ENCODE measurements at places on chromosomes 12 and 14.
A peak's percentile ranks its signal among the peaks of the same experiment; 100 is the strongest.

DNA sequence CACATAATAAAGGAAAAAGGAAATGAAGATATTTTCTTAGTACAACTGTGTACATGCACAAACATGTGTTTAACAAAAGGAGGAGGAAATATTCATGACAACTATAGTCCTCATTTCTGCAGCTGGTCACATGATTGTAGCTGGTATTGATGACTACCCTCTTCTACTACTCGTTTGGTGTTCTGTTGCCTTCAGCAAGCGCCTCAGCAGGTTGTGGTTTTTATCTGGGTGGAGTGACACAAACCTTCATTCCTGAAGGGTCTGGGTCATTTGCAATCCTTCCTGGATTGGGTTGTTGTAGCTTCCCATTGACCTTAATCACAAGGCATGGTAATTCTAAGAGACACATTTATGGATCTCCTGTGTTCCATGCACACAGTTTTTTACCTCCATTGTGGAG lies 1009.9 kb upstream of the USP15 start:
- DNase-seq: no peak

GRCh38 chr12:102990419-102990818 lies 32.9 kb downstream of the ASCL1 start:
- peak; percentile 40 for DNase-seq

DNA sequence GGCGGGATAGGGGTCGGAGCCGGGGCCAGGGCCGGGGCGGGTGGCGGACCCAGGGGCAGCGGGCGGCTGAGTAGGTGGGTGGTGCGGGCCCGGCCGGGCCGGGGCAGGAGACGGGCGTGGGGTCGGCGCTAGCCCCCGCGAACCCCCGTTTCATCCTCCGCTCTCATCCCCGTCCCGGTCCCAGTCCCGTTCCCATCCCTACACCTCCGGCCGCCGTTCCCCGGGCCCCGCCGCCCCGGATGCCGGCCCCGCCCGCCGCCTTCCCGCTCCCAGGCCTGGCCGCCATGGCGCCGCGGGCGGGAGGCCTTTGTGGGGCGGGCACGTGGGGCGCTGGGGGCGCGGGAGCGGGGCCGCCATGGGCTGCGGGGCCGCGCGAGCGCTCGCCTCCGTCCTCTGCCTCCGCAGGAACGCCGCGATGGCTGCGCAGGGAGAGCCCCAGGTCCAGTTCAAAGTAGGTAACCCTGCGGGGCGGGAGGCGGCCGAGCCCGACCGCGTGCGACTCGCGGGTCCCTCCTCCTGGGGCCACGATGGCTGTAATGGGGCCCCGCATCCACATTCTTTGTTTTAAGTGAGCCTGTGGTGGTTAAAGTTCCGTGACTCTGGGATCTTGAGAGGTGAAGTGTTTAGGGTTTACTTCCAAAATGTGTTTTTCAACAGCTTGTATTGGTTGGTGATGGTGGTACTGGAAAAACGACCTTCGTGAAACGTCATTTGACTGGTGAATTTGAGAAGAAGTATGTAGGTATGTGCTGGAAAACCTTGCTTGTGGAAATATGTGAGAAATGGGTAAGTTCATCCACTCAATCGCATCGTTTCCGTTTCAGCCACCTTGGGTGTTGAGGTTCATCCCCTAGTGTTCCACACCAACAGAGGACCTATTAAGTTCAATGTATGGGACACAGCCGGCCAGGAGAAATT lies 572 bp downstream of the RAN start:
- DNase-seq: peak; percentile 74

DNA sequence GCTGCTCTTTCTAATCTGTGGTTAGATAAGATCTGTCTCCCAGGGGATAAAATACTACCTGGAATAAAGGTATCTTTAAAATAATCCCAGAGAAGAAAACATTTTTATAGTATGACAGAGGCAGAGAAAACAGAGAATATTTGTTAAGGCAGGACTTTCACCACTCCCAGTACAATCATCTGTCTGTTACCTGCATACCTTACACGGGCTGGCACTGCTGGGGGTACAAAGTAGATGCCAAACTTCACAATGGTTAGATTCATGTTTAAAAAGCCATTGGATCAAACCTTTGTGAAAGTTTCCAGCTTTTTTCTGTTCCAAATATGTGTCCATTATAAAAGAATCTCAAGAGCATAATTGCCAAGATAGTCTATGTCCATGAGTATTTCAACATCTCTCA lies 273.6 kb upstream of the BTG1 start:
- DNase-seq: no peak

DNA sequence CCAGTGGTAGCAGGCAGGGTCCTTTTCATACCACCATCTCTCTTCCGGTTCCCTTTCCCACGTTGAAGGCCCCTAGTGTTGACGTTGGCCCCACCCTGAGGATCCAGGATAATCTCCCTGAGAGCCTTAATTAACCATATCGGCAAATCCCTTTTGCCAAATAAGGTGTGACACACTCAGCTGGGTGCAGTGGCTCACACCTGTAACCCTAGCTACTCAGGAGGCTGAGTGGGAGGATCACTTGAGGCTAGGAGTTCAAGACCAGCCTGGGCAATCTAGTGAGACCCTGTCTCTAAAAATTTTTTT lies 2.8 kb upstream of the TMEM119 start:
- DNase-seq: peak; percentile 68

GRCh38 chr14:99971941-99972747 lies 93.1 kb upstream of the EVL start:
- DNase-seq: peak; percentile 78

DNA sequence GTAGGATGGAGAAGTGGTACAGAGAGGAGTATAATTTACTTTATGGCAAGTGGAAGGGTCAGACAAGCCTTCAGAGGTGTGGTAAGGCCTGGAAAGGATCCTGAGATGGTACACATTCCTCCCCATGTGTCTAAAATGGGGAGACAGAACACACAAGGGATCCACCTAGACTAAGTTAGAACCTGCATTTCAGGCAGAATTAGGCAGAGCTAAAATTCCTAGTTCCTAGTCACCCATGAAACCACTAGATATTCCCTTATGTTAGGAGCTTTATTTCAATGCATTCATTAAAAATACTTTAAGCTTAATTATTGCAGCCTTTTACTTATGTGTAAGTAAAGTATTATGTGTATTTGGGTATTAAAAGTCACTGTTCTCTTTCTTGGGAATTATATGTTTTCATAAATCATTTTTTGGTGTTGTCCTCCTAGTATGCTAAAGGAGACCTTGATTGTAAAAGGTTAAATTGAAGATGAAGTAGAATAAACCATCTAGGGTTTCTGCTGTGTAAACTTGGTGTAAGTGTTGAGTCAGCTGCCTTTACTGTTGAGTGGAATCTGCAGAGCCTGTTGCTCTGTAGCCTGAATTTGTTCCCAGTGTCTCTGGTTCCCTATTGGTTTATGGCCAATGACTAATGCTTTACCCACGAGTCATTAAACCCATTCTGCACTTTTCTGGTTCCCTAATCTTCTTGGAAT lies 423.2 kb downstream of the ATP23 start:
- peak; percentile 18 for DNase-seq

GRCh38 chr12:6110006-6110405 lies 14.5 kb downstream of the VWF start:
- no peak for DNase-seq

GRCh38 chr12:130506844-130507243 lies 169.2 kb downstream of the PIWIL1 start:
- DNase-seq: no peak

- no peak for DNase-seq
Measured at GRCh38 chr12:58378028-58378427, 436.7 kb downstream of the ATP23 start.

DNA sequence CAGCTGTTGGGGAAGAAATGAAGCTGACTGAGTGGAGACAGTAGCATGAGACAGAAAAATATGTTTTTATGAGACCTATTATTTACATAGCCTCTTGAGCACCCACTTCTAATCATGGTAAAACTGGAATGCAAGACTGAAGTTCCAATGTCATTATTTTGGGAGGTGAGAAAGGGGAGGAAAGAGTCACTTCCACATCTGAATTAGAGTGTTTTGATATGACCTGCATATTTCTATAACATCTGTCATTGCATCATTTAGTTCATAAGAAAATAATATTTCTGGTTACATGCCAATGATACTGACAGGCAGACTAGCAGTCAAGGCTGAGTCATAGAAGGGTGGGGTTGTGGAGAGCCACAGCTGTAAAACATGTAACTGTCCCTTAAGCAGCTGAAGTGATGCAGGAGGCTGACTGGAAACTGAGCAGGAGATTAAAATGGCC lies 26.7 kb downstream of the NTN4 start:
- DNase-seq: no peak
